T-cell (primary cell): ENCODE measurements at places on chromosomes 16 and 17. TPM values are rescaled to one million over a fixed set of nuclear protein-coding genes. Genes with fewer than 3 reads are reported as not detected.

The C16orf86 gene
- 1.9 TPM for total RNA-seq

GRCh38 chr16:54673313-54673712, 257.4 kb upstream of the IRX5 start:
- no peak for DNase-seq

DNA sequence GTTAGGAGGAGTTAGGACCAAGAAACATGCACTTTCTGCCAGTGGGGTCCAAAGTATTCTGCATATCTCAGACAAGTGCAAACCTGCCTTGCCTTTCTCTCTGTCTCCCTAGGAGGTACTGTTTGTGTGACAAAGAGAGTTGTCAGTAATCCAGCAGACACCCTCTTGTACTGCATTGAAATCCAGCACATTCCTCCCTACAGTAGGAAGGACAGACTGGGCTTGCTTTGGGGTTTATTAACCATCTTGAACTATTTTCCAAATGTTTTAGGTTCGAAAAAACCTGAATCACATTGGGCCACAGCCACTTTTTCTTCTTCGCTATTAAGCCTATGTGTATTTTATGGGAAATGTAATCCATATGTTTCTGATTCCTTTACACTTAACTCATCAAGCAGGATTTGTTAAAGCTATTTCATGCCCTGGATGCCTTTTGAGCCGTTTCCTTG, 204.2 kb upstream of the KCNJ16 start:
- DNase-seq, result no peak

DNA sequence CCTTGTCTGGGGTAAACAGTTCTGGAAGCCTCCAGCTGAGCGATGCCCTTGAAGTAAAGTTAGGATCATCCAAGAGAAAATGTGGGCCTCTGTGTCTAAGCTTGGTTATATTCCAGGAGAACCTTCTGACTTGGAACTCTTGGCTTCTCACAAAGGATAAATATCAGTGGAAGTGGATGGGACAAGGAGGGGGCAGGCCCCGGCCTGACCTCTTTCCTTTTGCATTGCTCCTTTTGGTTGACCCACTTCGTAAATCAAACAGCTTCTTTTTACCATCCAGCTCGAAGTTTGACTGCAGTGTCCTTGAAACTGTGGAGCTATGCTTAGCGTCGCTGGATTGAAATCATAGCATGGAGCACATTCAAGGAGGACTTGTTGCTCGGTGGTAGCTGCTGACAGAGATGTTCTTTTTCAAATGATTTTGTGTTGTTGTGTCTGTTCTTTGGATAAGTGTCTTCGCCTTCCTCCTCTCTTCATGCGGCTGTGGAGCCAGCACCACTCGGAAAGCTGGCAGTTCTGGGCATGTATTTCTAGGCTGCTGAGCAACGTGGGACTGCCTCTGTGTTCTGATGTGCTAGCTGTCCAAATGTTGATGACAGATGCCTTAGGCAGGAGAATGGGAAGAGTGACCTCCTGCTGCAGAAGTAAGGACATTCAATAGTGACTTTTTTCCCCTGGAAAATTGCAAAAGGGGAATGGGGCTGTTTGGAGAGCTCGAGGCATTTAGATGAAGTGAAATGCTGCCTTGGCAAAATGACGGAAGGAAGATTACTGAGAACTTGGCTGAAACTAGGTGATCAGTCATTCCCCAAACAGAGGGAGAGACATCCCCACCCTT, 4.5 kb downstream of the MINK1 start:
- no peak for DNase-seq

The CTDNEP1 gene
- total RNA-seq, result 125 TPM
